ENCODE measurements at places on chromosomes 3 and 15. TPM values are rescaled to one million over a fixed set of nuclear protein-coding genes. Genes with fewer than 3 reads are reported as not detected.

DNA sequence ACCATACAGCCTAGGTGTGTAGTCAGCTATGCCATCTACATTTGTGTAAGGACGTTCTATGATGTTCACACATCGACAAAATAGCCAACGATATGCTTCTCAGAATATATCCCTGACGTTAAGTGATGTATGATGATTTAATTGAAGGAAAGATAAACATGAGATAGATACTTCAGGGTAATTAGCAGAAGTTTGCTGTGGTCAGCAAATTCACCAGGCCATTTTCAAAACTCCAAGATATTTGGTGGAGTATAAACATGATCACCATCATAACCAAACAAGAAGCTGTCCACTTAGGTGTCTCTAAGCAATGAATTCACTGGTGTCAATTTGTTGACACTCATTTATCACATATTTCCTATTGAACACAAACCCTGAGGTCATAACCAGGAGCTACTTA, 885.6 kb upstream of the NR2F2 start:
- DNase-seq = no peak

GRCh38 chr3:114034787-114035545, 21.4 kb downstream of the CCDC191 start:
- DNase-seq = no peak

Gene ISLR
- polyA plus RNA-seq = 142 TPM

Gene AMIGO3
- polyA plus RNA-seq = 2.7 TPM

- DNase-seq = no peak
Observed at GRCh38 chr15:52292780-52293392, 2.7 kb downstream of the MYO5C start.

GRCh38 chr3:64152086-64152485, 73.2 kb downstream of the PRICKLE2 start:
- DNase-seq = no peak

Data from forelimb muscle (tissue), 1 donor.